Activated CD4-positive, alpha-beta T cell treated with anti-CD3 and anti-CD28 coated beads, Interleukin-2, amount 10 ng/mL, durations not matched to agents 24 days and 14 days (primary cell): ENCODE measurements at places on chromosomes 13 and 19. TPM values are rescaled to one million over a fixed set of nuclear protein-coding genes. Genes with fewer than 3 reads are reported as not detected.

POLR2I gene
- total RNA-seq, result 83.4 and 86.3 TPM in 2 replicates

- no peak overlapping the region for H3K27ac ChIP-seq
- peaks cover 24% of the 10 kb centered on the region for H3K4me1 ChIP-seq
- no peaks in the 10 kb centered on the region for H3K27me3 ChIP-seq
- H3K36me3 ChIP-seq, result no peaks in the 10 kb centered on the region
These were observed 54.9 kb downstream of the WDFY2 start for GRCh38 chr13:51639171-51639570.

NLRP5 gene
- not detected in 2 replicates for total RNA-seq

GRCh38 chr13:92896842-92897241 is 329.8 kb upstream of the GPC6 start:
- no peaks in the 10 kb centered on the region for H3K4me1 ChIP-seq
- H3K36me3 ChIP-seq, result no peaks in the 10 kb centered on the region
- no peaks in the 10 kb centered on the region for H3K27me3 ChIP-seq
- no peak overlapping the region for H3K4me3 ChIP-seq
- H3K27ac ChIP-seq, result no peak overlapping the region

- H3K4me3 ChIP-seq, result peak overlapping the region; percentile 77
- H3K4me1 ChIP-seq, result peaks cover 39% of the 10 kb centered on the region
- no peaks in the 10 kb centered on the region for H3K27me3 ChIP-seq
- no peaks in the 10 kb centered on the region for H3K36me3 ChIP-seq
These were observed 69.7 kb upstream of the C1QTNF9B start for GRCh38 chr13:23966691-23967615.

- H3K27ac ChIP-seq, result no peak overlapping the region
- H3K36me3 ChIP-seq, result peaks cover 9% of the 10 kb centered on the region
- H3K27me3 ChIP-seq, result no peaks in the 10 kb centered on the region
- DNase-seq, result no peak
- H3K4me3 ChIP-seq, result no peak overlapping the region
- H3K4me1 ChIP-seq, result peaks cover 12% of the 10 kb centered on the region
These were observed 27.6 kb downstream of the CSNK1G2 start for GRCh38 chr19:1968279-1969175.

DNA sequence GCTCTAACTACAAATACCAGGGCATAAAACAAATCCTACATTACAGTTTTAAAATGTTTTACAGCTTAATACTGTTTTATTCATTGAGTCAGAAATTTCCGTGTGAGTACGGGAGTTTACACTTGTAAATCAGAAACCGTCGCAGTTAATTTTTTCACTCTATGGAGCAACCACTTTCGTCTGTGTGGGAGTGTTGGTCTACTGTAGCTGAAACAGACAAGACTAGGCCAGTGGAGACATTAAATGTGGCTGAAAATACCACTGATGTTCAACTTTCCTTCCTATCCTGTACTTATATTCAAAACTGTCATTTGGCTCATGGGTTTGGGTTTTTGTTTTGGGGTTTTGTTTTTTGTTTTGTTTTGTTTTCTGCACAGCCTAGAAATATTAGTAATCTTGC is 268.7 kb downstream of the DCT start:
- no peak overlapping the region for H3K27ac ChIP-seq
- H3K4me3 ChIP-seq, result no peak overlapping the region
- H3K36me3 ChIP-seq, result no peaks in the 10 kb centered on the region
- peaks cover 2% of the 10 kb centered on the region for H3K27me3 ChIP-seq
- no peaks in the 10 kb centered on the region for H3K4me1 ChIP-seq
- DNase-seq, result no peak

GRCh38 chr13:43514311-43514710 is 272.5 kb downstream of the ENOX1 start:
- H3K4me1 ChIP-seq, result no peaks in the 10 kb centered on the region
- no peaks in the 10 kb centered on the region for H3K36me3 ChIP-seq
- no peak for DNase-seq
- H3K4me3 ChIP-seq, result no peak overlapping the region
- H3K27ac ChIP-seq, result no peak overlapping the region

GRCh38 chr19:34961775-34962686 is 2.0 kb downstream of the ZNF792 start:
- peaks cover 18% of the 10 kb centered on the region for H3K4me1 ChIP-seq
- peak; percentile 77 for DNase-seq
- peak overlapping the region; percentile 87 for H3K27ac ChIP-seq

- no peak overlapping the region for H3K27ac ChIP-seq
- no peaks in the 10 kb centered on the region for H3K4me1 ChIP-seq
- H3K4me3 ChIP-seq, result no peak overlapping the region
- H3K27me3 ChIP-seq, result no peaks in the 10 kb centered on the region
These were observed 23.0 kb downstream of the HS6ST3 start for GRCh38 chr13:96112936-96113335.

ANGPTL8 gene
- total RNA-seq, result not detected in 2 replicates

GRCh38 chr13:25301347-25302113 is at the start of gene NUP58:
NUP58 (plus strand) TSS chr13:25301625; CDS start chr13:25301774, 149 bp downstream.
- H3K4me3 ChIP-seq, result peak within 1 kb of the TSS; percentile 96
- DNase-seq, result peak; percentile 98

DNA sequence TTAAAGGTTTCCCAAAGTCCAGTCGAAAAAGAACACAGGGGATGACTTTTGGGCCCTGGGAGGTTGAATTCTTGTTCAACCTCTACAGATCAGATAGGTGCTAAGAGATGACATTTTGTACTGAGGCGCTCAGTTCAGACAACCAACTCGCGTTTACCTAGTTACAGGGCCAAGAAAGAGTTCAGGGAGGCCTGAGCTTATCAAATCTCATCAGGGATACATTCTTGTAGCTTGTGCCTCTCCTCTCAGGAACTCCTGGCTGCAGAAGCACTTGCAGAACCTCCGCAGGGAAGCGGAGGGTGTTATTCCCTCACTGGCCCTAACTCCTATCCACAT is 825 bp downstream of the ZNF776 start:
- H3K27me3 ChIP-seq, result no peaks in the 10 kb centered on the region
- peak; percentile 58 for DNase-seq
- peaks cover 56% of the 10 kb centered on the region for H3K36me3 ChIP-seq

C19orf33 gene
- total RNA-seq, result 0.52 TPM in 1 of 2 replicates, not detected in the other

SPC24 gene
- total RNA-seq, result 33.1 and 33.8 TPM in 2 replicates

DNA sequence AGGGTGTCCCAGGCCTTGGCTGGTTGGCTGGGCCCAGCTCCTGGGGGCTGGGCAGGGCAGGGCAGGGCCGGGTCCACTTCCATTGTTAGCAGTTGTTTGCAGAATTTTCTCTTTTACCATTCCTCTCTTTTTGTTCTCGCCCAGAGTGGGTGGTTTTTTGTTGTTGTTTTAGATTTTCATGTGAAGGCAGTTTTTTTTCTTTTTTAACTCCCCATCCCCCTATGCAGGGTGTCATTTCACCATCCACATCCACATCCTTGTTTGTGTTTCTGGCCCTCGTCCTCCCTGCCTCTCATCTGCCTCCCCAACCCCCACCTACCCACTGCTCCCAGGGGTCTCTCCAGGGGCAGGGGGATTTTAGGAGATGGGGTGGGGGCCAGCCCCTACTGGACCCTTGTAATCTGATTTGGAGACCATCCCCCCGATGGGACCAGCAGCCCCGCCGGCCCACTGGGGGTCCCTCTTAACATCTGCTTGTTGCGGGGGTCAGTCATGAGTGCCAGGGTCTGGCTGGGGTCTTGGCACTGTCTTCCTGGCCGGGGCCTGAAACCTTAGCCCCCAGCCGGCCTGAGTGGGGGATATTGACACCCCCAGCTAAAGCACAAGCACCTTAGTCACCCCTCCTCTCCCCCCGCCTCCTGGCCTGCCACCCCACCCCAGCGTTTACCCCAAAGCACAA is 10.4 kb downstream of the STX10 start:
- no peaks in the 10 kb centered on the region for H3K4me1 ChIP-seq
- H3K4me3 ChIP-seq, result no peak overlapping the region
- H3K36me3 ChIP-seq, result peaks cover 38% of the 10 kb centered on the region
- H3K27ac ChIP-seq, result peak overlapping the region; percentile 54
- DNase-seq, result no peak

SPIB gene
- total RNA-seq, result 0.91 and 1.6 TPM in 2 replicates

RPS19 gene
- 2,909 and 2,931 TPM in 2 replicates for total RNA-seq

DNA sequence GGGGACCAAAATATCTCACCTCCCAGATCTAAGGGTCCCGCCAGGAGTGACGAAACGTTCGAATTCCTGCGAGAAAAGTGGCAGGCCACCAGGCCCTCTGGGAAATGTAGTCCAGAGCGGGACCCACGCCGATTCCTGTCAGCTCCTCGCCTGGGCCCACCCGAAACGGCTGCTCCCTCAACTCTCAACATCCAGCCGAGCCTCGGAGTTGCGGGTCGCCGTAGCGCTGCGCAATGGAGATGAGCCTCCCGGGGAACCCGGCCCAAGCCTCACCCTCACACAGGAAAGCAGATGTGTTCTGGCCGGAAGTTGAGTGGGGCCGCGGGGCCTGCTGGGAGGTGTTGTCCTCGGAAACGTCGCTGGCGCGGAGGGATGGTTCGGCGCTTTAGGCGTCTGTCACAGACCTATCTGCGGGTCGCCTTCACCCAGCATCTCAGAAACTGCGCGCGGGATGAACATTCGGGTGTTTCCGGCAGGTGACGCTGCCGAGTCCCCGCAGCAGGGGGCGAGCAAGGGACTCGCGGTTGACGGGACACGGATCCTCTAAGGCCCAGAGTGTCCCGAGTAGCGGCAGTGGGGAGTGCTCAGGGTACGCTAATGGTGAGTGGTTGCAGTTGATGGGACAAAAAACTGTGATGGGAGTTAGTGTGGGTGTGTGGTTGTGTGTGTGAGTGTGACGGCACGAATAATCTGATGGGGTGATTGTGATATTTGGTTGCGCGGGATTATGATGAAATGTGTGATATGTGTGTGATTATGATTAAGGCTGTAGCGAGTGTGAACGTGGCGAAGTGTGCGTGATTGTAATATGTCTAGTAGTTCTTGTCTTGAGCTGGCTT is at the start of the genes ZNF568 and ZNF829:
Gene ZNF568, plus strand, starts transcription at position 341 of the 839 bp plus-strand sequence. CDS start 6,439 bp downstream, outside the sequence.
Gene ZNF829, minus strand, starts transcription at position 300 of the 839 bp plus-strand sequence. CDS start 1,124 bp downstream, outside the sequence.
- H3K27me3 ChIP-seq, result no peaks in the 10 kb centered on the region
- peaks cover 63% of the 10 kb centered on the region for H3K36me3 ChIP-seq
- peak within 1 kb of the TSS; percentile 90 for H3K4me3 ChIP-seq
- peak within 1 kb of the TSS; percentile 96 for H3K27ac ChIP-seq
- DNase-seq, result peak; percentile 97

DNA sequence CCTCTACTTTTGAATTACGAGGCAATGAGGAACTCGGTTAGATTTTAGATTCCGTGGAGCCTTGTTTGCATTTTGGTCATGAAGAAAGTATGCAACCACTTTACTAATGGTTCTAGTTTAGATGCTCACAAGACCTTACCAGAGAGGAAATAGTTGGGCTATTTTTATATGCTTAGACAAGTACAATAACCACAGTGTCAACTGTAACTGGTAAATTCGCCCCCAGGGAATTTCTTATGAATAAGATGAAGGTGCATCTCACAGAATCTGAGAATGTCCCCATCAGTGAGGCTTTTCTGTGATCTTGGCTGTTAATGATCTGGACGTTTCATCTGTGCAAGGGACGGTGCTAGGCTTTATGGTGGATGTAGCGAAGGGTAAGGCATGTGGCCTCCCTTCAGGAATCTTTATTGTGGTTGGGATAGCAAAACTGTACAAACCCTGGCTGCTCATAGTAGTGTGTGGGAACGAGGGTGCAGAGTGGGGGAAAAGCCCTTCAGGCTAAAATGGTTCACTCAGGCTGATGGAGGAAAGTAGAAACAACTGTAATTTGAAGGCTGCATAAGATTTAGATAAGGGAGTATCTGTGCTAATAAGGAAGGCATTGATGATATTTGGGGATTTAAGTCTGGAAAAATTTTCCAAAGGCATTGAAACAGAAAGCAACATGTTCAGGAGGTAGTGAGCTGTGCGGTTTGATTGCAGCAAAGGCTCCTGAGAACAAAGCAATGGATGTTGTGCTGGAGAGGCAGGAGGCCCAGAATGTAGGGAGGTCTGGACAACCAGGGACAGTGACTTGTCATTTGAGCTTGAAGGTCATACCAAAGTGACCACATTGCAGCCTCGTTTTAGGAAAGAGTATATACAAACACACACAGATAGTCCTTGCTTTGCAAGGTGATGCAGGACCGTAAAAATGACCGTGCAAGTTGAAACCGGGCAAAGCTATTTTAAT is 28.4 kb downstream of the UBAC2 start:
- H3K27ac ChIP-seq, result peak overlapping the region; percentile 86
- peaks cover 38% of the 10 kb centered on the region for H3K36me3 ChIP-seq
- H3K4me3 ChIP-seq, result peak overlapping the region; percentile 79
- no peaks in the 10 kb centered on the region for H3K27me3 ChIP-seq

OR1M1 gene
- not detected in 2 replicates for total RNA-seq

DNA sequence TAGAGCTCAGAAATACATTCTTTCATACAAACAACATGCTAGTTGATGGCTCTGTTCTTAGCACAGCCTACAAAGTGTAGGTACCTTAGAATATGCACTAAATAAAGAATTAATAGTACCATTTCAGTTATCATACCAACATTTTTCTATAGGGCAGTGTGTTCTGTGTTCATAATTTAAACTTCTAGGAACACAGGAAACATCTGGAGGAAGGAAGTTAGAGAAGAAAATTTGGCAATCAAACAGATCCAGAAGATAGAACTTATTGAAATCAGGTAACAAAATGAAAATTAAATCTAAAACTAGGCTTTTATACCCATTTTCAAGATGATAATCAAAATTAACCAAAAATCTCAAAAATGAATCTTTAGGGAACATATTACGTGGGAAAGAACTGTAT is 527.5 kb downstream of the DCT start:
- H3K4me3 ChIP-seq, result no peak overlapping the region
- H3K27me3 ChIP-seq, result no peaks in the 10 kb centered on the region
- no peak for DNase-seq
- H3K4me1 ChIP-seq, result no peaks in the 10 kb centered on the region
- H3K36me3 ChIP-seq, result no peaks in the 10 kb centered on the region
- no peak overlapping the region for H3K27ac ChIP-seq

DNA sequence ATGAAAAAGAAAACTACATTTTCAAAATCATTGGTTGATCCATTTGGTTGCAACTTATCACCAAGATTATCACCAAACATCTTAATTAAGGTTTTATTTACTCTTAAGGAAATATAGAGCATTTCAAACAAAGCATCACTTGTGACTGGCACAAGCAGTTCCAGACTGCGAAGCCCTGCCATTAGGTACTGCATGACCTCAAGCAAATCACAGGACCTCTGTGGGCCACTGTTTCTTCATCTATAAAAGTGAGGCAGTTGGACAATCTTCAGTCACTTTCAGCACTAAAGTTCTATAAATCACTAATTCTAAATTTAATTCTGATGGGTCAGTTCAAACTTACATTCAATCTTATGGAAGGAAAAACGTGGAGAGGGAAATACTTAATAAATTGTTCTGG is 2.0 kb downstream of the ELF1 start:
- H3K4me3 ChIP-seq, result peak overlapping the region; percentile 95
- no peaks in the 10 kb centered on the region for H3K27me3 ChIP-seq
- peaks cover 27% of the 10 kb centered on the region for H3K36me3 ChIP-seq
- H3K4me1 ChIP-seq, result peaks cover 49% of the 10 kb centered on the region

DNA sequence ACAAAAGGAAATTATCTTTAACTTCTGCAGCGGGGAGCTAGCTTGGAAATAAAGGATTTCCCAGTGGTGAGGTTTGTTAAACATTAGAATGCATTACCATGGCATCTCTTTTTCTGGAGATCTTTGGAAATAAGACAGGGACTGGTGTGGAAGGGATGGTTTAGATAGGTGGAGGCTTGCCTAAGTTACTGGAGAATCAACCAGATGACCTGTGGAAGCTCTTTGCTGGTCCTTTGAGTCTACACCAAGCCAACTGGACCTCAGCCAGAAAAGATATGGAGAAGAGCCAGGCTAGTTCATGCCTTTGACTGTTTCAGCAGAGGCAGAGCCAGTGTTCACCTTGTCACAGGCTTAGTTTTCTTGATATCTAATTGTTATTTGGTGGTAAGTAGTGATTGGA is 134.7 kb downstream of the KCNRG start:
- DNase-seq, result no peak
- H3K27ac ChIP-seq, result no peak overlapping the region
- peaks cover 4% of the 10 kb centered on the region for H3K4me1 ChIP-seq
- H3K27me3 ChIP-seq, result peaks cover 48% of the 10 kb centered on the region
- no peaks in the 10 kb centered on the region for H3K36me3 ChIP-seq

GSX1 gene
- total RNA-seq, result not detected in 2 replicates

SEMA6B gene
- total RNA-seq, result 0.40 TPM in 1 of 2 replicates, not detected in the other
